Suppressor macrophage treated with lipopolysaccharide for 4 hours (primary cell): ENCODE measurements at places on chromosomes 6 and 20.
A peak's percentile ranks its signal among the peaks of the same experiment; 100 is the strongest.

DNA sequence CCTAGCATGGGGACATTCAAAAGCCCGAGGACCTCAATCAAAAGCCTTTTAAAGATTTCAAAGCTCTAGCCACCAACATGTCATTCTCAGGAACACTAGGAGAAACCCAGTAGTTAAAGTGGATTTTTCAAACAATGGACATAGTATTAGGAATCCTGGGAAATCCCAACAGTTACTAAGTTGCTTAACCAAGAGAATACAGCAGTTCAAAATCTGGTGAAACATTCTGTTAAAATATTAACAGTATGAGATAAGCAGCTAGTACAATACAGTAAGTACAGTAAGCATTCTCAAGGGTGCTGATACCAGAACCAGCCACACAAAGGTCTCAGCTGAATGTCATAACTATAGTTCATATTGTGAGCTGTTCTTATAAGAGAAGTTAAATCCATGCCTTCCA is 68.6 kb downstream of the CDK19 start:
- DNase-seq, result no peak

- DNase-seq, result peak; percentile 65
These were observed 27.5 kb downstream of the SERPINB9 start for GRCh38 chr6:2875359-2876191.

- no peak for DNase-seq
These were observed 128.7 kb downstream of the RIN2 start for GRCh38 chr20:19886661-19887288.

GRCh38 chr20:20649945-20650344 is 62.5 kb downstream of the RALGAPA2 start:
- no peak for DNase-seq

GRCh38 chr6:132320007-132320406 is 81.3 kb downstream of the MOXD1 start:
- no peak for DNase-seq

DNA sequence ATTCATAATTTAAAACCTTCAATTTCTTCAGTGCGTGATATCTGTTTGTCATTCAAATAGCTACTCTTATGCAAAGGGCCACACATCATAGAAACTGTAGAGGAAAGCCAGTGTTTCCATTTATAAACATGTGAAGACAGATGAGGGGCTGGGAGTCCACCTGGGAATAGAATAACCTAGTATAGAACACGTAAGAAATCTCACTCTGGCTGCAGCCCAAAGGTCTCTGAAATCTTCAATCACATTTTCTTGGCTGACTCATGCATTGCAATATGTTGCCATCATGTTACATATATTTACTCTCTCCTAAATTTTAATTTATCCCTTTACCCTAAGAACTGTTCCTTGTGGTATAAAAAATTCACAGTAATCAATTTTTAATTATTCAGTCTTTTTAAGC is 123.2 kb downstream of the ELOVL4 start:
- no peak for DNase-seq

GRCh38 chr6:165674155-165675029 is 11.4 kb upstream of the PDE10A start:
- no peak for DNase-seq

GRCh38 chr6:43128926-43129325 is 42.1 kb upstream of the SRF start:
- DNase-seq, result no peak

DNA sequence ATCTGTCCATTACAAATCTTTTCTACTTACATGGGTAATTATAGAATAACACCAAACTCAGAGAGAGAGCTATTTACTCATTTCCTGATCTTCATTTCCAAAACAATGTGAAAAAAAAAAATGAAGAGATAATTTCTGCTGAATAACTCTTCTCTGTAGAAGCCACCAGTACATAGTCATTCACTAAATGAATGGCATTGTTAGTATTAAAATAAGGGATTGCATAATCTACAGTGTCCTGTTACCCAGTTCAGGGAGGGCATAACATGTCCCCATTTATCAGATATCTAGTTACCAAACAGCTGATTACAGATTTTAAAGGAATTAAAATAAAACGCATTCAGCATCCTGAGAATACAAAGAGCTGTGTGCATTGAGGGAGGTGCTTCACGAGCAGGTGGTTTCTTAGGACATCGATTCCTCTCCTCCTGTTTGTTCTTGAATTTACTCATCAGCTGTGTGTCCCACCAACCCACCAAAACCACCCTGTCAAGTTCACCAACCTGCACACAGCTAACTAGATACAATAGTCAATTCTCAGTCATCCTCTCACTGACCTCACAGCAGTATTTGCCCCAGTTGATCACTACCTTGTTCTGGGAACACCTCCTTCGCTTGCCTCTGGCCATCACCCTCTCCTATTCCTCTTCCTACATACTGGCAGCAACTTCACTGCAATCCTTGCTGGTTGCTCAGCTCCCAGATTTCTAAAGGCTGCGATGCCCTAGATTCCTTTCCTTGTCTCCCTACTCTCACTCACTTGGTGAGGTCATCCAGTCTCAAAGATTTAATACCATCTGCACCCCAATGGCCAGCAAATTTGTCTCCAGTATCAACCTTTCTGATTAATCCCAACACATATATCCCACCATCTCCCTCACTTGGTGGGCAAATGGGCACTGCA is 18.7 kb downstream of the CNKSR3 start:
- DNase-seq, result no peak

DNA sequence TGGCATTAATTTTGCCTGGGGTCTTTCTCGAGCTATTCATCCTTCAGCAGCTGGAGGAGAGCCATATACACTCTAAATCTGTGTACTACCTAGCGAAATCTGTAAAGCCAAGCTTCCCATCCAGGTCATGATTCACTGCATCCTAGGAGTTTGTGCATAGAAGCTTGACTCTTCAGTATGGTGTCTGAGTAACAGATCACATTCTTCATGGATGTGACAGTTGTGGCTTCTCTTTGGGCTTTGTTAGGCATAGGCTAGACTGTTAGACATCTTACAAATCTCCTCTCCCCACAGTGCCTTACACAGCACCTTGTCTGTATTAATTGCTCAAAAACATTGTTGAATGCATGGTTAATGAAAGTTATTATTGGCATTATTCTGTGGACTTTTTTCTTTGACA is 177.0 kb downstream of the EYA4 start:
- no peak for DNase-seq

DNA sequence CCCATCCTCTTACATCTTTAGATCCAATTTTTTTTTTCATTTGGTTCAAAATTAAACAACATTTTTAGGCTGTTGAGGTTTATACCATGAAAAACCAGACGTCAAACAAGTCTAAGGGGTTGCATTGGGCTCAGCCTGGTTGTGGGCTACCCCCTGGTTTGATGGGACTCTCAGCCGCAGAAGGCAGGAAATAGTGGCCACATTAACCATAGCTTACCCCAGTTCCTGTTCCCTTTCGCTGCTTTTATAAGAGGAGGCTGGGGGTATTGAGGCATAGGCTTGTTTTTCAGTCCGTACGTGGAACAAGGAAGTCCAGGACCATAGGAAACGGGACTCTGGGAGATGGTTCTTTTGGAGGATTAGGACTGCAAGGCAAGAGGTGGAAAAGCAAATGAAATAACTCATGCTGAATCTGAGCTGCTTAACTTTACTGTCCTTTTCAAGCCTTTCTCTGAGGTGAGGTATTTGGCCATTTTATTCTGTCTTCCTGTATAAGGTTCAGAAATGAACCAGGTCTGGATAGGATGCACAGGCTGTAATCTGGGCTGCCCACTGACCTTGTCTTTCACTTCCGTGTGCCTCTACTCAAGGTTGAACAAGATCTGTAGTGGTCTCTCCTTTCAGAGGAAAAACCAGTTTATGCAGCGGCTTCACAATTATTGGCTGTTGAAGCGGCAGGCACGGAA is 7.7 kb downstream of the BRPF3 start:
- peak; percentile 19 for DNase-seq

GRCh38 chr6:140987364-140988155 is 1145.2 kb upstream of the GJE1 start:
- no peak for DNase-seq

GRCh38 chr6:43939281-43940070 is 169.5 kb downstream of the VEGFA start:
- DNase-seq, result no peak

DNA sequence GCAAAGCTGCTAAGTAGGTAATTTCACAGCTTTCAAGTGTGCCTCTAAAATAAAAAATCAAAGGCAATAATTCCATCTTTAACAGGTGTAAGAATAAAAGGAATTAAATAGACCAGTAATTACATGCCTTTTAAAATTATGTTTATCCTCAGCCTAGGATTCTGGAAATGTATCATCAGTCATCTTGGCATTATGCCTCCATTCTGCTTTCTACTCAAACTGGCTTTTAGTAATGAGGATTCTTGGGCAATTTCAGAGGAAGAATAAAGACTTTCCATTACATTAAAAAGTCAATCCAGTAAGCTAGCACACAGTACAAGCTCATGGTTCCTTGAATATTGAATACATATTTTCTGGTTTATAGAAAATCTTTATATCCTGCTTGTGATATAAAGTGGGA is 44.7 kb downstream of the GSTA2 start:
- DNase-seq, result no peak

DNA sequence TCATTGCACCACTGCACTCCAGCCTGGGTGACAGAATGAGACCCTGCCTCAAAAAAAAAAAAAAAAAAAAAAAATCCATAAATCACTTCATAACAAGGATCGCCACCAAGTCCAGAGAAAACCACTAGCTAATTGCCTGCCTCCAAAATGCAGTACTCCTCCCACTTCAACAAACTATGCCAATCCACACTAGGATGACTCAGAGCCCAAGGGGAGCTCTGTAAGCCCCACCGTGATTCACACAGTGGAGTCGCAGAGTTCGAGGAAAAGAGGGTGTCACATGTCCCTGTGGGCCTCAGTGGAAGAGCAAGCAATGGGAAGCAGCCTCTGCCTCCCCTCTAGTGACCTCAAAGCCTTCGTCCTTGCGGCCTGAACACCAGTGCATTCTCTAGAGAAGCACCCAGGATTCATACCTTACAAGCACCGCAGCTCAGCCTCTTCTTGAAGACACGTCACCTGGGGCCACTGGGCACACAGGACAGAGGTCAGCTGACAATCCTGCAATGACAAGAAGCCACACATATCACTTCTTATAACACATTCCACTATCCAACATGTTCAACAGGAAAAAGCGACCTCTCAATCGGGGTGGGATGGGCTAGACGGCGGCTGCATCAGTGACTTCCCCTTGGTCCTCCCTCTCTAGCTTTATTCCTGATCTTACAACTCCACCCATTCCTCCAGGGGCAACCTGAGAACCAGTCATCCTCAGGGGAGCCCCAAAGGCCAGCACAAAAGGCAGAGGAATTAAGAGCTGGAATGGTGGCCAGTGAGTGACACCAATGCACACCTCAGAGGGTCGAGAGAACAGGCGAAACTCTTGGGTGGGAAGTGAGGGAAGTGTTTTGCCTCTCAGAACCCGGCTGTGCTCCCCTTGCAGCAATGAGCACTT is 8.9 kb downstream of the SNHG17 start:
- DNase-seq, result peak; percentile 75
